ENCODE measurements at places on chromosomes 16 and 17.
A peak's percentile ranks its signal among the peaks of the same experiment; 100 is the strongest.

DNA sequence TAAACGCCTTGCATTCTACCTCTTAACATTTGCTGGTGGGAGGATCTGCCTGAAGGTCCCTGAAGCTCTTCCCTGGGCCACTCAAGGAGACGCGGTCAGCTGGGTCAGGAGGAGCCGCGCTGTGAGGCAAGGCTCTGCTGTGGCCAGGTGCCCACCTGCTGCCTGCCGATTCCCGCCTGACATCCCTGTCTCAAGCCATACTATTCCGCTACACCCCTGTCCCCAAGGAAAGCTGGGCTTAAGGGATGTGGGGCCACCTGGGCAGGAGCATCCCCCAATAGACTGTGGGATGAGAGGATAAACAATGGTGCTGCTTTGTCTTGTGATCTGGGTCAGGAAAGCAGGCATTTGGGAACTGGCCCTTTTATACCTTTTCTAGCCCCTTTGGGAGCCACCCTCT, 5.1 kb downstream of the TPPP3 start:
- no peak for DNase-seq

- DNase-seq: no peak
These were observed 7.4 kb downstream of the LRRC75A start for GRCh38 chr17:16484445-16485175.

- no peak for DNase-seq
These were observed 234.7 kb upstream of the MAF start for GRCh38 chr16:79835194-79835593.

DNA sequence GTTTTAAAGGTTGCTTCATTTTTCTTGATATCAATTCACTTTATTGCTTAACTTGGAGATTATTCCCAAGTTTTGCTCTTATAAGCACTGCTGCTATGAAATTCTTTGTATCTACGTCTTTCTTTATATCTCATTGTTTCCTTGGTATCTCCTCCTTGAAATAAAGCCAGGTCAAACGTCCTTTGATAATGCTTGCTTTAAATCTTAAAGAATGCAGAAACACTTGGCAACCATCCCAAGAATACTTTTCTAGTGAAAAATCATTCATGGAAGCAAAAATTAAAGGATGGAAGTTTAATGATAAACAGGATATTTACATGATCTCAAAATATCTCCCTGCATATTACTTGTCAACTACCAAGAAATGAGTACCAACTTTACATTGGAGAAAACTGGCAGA, 175.2 kb downstream of the CPPED1 start:
- DNase-seq: no peak

DNA sequence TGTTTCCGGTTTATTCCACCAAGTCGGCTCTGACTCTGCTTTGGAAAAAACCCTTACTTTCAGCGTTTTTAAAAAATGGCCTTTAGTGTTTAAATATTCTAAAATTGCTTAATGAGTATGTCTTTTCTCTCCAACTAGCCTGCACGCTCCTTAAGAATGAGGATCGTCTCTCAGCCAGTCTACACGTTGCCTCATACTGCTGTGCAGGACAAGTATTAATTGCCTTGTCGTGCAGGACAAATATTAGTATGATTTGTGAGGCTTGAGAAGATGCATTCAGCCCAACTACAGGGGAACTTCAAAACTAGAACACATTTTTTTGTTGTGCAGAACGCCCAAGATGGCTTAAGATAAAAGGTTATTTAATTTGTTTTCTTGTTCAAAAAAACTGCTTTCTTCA, 61.2 kb downstream of the MARCHF10 start:
- DNase-seq: no peak

- DNase-seq: no peak
These were observed 8.8 kb downstream of the FAM171A2 start for GRCh38 chr17:44354582-44355561.

- no peak for DNase-seq
These were observed at the start of gene CIITA for GRCh38 chr16:10876799-10877341. TSS of gene CIITA (plus strand) at chr16:10877202. CDS start at chr16:10877331, 129 bp downstream.

- no peak for DNase-seq
These were observed 737 bp downstream of the NUDT16L1 start for GRCh38 chr16:4693956-4694641.

- no peak for DNase-seq
These were observed at the start of gene FBXL16 for GRCh38 chr16:705431-706188. TSS of gene FBXL16 (minus strand) at chr16:705801. CDS start at chr16:697405, 8,396 bp downstream.

- peak; percentile 65 for DNase-seq
These were observed 43.2 kb downstream of the C16orf82 start for GRCh38 chr16:27109666-27110523.

DNA sequence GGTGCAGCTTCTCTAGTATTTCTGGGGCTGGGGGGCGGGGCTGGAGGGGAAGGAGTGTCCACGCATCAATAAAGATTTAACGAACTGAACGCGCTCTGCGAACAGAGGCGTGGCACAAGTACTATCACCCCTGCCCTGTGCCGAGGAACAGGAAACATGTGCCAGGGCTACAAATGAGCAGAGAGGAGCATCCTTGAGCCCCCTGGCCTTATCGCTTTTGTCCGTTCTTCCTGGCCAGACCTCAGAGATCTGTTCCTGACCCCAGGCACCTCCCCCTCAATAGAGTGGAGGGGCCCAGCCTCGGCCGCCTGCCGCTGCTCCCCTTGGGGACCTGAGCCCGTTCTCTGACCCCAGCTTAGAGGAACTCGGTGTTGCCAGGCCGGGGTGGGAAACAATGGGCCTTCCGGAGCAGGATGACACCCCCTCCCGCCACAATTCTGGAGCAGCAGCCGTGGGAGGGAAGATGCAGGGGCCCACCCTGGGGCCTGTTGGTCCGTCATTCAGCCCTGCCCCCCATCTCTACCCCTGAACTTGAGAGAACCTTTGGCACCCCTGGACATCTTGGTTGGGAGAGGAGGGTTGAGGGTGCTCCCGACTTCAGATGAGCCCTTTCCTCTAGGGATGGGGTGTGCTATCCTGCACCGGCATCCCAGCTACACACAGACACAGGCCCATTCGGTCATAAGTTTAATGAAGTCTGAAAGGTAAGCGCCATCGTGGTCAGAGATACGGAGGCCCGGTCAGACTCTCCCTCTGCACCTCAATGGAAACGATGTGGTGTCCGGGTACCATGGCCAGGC, 1.1 kb downstream of the NAA38 start:
- DNase-seq: no peak

DNA sequence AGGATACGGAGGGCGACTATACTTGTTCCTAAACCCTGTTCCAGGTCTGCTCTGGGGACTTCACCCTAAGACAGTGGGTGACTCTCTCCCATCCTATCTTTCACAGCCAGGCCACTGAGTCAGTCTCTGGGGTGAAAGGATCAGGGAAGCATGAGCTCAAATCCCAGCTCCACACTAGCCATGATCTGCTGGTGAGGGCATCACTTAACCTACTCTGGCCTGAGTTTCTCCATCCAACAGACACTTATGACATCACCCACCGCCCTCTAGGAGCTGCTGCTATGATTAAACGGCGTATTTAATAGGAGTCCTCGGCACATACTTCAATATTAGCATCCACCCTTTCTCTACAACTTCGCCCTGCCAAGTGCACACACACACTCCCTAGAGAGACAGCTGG, 10.1 kb downstream of the GAST start:
- no peak for DNase-seq

- DNase-seq: no peak
These were observed 9.4 kb downstream of the HSPB9 start for GRCh38 chr17:42131981-42132432.

DNA sequence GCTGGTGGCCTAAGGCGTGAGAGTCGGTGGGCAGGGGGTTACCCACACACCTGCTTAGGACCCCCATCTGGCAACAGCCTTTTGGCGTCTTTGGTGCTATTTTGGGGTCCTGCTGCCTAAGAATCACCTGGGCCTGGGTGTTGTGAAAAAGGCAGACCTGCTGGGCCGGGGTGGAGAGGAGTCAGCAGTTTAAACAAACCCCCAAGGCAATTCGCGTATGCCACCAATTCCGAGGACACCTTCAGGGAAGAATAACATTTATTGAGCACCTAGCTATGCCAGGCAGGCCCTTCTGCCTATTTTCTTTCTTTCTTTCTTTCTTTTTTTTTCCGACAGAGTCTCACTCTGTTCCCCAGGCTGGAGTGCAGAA, 53.9 kb upstream of the TOB1 start:
- no peak for DNase-seq

- no peak for DNase-seq
These were observed 59.4 kb downstream of the MGAT5B start for GRCh38 chr17:76927577-76927976.

GRCh38 chr17:67390646-67391361, 13.7 kb downstream of the PITPNC1 start:
- DNase-seq: no peak

DNA sequence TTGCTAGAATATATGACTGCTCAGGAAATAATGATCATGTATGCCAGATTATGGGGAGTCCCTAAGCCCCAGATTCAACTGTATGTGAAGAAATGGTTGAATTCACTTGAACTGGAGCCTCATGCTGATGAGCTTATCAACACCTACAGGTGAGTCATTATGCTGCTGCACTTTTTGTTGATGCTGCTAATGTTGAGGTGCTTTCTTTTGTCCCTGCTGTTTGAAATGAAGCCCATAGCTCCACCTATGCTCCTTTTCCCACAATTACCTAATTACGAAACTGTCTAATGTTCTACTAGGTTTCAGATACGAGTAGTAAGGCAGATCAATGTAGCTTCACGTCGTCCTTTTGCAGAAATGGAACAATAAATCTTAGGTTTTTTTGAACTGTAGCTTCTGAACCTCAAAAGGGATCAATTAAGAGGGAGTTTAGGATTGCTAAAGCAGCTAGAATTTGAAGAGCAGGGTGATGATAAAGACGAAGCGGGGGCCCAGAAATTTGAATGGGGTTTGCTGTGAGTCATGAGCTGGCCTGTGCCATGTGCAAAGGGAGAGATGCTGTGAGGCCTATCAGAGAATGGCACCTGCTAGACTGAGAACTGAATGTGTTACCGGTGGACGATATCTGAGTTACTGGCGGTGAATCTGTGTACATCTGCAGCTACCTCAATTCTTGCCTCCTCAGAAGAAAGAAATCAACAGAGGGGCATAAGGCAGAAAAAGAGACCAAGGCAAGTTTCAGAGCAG, 6.1 kb upstream of the UQCRC2 start:
- no peak for DNase-seq

- DNase-seq: no peak
These were observed 39.2 kb downstream of the ADCY7 start for GRCh38 chr16:50305441-50306061.

DNA sequence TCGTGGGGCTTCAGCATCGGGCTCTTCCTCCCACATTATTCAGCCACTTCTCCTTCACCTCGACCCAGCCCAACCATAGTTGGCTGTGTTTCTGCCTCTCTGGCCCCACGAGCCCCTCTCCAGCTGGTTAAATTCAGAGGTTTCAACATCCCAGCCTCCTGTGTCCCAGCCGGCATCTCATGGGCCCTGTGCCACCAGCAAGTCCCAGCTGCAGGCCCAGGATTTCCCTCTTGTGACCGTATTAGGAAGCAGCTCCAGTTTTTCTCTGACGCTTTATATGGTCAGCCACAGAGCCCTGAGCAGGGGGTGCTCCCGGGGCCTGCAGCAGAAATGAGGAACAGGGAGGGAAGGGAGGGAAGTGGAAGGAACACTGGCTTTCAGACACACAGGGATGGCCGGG, 27.4 kb downstream of the MYH11 start:
- DNase-seq: no peak

- no peak for DNase-seq
These were observed at the start of gene IRX5 for GRCh38 chr16:54930005-54930868. TSS of gene IRX5 (plus strand) at chr16:54930865. CDS start at chr16:54931199, 334 bp downstream.

GRCh38 chr17:73956595-73957465, 246.6 kb upstream of the RPL38 start:
- DNase-seq: peak; percentile 1

GRCh38 chr17:31660684-31661083, 198.4 kb downstream of the COPRS start:
- no peak for DNase-seq

DNA sequence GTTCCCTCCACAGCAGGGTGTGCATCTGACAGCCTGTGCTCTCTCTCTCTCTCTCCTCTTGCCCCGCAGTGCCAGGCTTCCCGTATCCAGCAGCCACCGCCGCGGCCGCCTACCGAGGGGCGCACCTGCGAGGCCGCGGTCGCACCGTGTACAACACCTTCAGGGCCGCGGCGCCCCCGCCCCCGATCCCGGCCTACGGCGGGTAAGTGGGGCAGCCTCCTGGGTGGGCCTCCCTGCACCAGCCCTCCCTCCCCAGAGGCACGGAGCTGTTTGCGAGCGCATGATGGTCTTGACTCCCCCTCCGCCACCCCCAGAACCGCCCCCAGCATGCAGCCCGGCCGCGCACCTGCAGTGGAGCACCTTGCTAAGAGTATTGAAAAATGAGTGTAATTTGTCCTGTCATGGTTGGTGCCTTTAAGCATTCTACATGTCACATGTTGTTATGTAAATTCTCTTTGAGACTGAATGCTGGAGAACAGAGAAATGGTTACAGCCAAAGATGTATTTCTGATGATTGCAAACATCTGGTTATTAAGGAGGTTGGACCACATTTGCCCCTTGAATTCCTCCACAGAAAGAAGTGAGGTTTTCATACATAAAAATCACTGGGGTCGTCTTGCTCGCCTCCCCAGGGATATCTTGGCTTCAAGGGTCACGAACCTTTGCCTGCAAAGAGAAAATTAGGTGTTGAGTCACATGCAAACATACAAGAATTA, 321.3 kb downstream of the RBFOX1 start:
- no peak for DNase-seq

DNA sequence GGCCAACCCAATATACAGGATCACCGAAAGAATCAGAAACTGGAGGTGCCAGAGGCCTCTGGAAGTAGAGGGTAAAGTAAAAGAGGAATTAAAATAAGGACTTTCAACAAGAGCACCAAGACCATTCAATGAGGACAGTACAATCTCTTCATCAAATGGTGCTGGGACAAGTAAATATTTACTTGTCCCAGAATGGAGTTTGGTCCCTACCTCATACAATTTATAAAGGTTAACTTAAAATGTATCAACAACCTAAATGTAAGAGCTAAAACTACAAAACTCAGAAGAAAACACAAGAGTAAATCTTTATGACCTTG, 56.5 kb downstream of the USP31 start:
- DNase-seq: no peak

GRCh38 chr16:56700631-56701030, 18.4 kb downstream of the MT1X start:
- DNase-seq: no peak

Measured in SK-N-MC (cell line).